CD4-positive, alpha-beta T cell treated with Interleukin-17A for 4 hours (primary cell): ENCODE measurements at places on chromosomes 4 and X.

GRCh38 chr4:40662962-40663604 lies 33.4 kb upstream of the RBM47 start:
- no peak for DNase-seq

GRCh38 chr4:6319530-6320150 lies 50.0 kb downstream of the WFS1 start:
- no peak for DNase-seq

GRCh38 chr4:122393276-122393675 lies 14.5 kb downstream of the ADAD1 start:
- DNase-seq: no peak

DNA sequence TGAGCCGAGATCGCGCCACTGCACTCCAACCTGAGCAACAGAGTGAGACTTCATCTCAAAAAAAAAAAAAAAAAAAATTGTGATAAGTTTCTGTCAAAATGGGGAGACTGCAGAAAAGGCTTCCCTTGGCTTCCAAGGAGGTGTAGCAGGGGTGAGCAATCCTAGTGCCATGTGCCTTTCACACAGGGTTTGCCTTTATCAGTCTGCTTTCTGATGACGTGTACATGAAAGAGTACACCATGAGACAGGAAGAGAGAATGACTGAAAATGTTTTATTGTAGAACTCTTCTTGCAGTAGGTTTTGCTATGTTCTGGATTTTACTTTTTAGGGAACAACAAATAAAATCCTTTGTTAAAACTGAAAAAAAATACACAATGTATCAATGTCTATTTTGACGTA lies 23.4 kb upstream of the ZFP42 start:
- DNase-seq: no peak

DNA sequence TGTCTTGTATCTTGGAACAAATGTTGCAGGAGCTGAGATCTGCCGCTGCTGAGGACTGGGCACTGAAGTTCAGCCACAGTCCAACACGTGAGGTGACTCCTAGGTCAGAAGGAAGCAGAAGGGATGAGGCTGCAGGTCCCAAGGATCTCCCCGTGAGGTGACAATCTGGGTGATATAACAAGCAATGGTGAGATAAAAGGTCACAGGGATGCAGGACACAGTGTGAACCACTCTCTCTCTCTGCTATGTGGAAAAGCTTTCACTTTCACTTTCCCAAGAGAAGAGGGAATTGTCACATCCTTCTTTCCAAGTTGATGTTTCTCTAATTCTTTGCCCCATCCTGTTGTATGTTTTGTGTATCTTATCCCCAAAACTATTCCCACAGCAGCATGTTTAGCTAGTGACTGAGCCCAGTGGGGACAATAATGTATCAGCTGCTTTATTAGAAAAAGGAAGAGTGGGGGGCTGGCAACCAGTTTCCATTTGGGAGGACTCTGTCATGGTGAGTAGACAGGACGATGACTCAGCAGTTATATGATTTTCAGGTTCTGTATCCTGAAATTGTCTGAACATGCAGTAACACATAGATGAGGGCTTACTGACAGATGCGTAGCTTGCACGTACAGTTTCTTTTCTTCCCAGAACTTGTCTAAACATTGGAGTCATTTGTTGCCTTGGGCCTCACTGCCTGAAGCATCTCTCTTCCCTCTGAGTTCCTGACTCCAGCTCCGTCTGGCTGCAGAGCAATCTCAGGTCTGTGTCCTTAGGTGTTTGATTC lies 1415.8 kb upstream of the TENM3 start:
- DNase-seq: no peak

DNA sequence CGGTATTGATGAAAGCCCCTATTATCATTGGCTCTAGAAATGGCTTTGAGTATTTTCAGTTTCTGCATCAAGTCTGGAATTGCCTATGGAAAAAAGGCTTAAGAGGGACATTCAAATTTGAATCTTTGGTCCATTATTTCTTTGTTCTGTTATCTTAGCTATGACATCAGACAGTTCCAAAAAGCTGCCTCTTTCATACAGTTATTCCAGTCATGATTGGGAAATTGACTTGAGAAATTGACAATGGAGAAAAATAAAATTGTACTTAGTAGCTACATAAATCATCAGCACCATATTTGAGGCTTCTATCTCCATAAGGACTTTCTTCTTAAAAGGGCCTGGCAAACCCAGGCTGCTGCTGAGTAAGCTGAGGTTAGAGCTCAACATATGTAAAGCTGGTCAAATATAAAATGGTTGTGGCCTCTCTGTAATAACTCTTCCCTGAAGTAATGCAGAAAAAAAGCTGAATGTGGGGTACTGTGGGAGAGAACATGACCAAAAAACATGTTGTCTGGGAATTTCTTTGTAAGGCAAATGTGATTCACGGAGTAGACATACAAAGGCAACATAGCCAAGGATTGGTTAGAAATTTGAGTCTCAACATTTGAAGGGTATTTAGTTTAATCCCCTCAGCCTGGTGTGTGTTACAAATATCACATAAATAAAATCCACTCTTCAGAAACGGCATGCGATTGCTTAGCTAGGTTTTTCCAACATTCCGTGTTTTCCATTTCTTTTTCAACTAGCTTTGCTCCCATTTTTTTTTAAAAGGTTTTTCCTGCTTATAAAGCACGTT lies 100.9 kb downstream of the LNX1 start:
- no peak for DNase-seq

DNA sequence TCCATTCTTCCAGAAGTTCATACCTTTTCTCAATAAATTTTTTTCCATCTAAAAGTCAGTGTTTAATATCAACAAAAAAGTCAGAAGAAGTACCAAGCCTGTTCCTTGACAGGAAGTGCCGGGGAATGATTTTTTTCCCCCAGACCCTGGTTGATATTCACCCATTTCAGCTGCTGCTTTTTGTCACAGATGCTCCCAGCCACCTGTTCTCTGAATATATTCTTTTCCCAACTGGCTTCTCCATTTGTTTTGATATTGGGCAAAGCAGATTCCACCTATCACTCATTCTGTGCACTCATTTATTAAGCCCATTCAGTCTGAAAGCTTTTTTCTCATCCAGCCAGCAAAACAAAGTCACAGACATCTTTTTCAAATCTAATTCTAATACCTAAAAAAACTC lies 139.9 kb downstream of the FRMPD4 start:
- DNase-seq: no peak

DNA sequence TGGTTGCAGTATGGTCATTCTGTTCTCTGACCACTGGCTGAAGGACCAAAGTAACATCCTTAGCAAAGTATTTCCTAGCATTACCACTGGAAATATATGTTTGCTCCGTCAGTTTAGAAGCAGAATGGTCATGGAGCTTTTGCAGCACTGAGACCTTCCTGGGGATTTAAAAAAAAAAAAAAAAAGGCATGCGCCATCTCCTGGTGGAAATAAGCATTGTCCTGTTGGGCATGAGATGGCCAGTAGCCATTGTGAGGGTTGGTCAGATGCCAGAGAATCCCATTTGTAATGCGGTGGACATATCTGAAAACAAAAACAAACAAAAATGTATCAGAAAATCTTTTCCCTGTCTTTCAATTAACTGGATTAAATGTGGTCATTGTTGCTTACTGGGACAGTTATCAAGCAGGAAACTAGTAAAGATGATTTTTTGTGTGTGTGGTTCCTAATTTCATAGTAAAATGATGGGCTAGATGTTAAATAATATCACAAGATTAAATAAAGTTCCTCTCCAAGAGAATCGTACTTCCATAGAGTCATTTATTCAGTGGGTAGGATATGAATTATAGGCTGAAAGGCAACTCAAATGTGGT lies 139.6 kb downstream of the SOWAHB start:
- no peak for DNase-seq

GRCh38 chr4:24771241-24771640 lies 24.1 kb upstream of the SOD3 start:
- no peak for DNase-seq

DNA sequence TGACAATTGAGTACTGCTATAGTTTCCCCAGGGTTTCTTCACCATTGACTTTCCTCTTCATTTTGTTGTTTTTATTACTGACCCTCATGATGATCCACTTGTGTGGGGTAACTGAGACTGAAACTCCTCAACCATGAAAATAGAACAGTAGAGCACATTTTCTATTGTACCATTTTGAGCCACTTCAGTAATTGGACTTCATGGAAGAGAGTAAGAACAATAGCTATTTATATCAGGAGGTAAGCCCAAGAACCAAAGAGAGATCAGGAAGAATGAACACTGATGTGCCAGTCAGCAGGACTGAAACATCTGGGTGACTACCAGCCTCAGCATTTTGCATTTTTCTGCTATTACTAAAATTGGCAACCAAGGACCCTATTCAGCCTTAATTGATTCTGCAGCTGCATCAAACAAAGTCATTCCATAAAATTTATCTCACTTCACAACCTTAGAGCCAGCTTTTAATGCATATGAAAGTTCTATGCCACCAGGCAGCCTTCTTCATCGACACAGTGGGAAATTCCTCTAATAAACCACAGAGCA lies 151.4 kb downstream of the BANK1 start:
- no peak for DNase-seq

DNA sequence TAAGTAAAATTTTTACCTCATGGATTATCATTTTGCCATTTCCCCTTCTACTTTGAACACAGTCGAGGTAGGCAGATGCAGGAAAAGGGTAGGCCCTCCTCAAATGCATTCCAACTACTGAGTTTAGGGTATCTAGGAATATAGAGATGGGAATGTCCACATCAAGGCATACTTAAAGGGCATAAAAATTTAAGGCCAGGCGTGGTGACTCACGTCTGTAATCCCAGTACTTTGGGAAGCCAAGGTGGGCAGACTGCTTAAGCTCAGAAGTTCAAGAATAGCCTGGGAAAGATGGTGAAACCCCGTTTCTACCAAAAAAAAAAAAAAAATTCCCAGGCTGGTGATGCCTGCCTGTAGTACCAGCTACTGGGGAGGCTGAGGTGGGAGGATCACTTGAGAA lies 146.5 kb downstream of the PDGFC start:
- no peak for DNase-seq
